ENCODE measurements at places on chromosomes 2 and 18.

- DNase-seq, result no peak
Measured at GRCh38 chr2:37855283-37856041, 69.6 kb upstream of the RMDN2 start.

GRCh38 chr2:57552885-57553284, 493.7 kb upstream of the VRK2 start:
- no peak for DNase-seq

DNA sequence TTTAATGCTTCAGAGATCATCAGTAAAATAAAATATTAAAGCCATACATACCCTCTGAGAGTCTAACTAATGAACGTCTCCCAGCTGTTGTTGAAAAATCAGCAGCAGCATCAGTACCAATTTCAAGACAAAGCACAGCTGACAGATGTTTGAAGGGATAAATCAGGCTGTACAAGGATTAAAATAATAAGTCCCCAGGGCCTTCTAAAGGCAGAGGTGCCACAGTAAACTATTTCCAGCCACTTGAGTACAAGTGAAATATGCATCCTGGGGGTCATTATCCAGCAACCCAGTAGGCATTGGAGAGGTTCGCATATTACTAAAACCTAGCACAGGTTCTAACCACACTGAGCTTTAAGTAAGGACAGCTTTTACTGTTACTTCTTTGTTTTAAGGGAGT, 76.9 kb downstream of the NXPH2 start:
- DNase-seq, result no peak

- DNase-seq, result no peak
Measured at GRCh38 chr2:100178085-100178788, 35.8 kb upstream of the AFF3 start.

DNA sequence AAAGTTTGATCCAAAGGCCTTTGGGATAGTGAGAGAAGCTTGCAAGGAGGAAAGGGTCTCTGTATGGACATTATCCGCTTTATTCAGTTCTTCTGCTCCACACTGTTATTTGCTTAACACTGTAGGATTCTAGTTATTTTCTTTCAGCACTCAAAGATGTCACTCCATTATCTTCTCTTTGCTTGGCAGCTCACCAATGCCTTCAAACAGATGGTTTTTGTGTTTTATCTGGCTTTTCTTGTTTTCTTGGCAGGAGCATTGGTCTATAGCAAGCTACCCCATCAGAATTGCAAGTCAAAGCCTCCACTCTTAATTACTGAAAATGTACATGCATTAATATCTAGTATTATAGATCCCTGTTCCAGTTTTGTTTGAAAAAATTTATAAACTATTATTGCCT, 138.8 kb downstream of the EVA1A start:
- no peak for DNase-seq

DNA sequence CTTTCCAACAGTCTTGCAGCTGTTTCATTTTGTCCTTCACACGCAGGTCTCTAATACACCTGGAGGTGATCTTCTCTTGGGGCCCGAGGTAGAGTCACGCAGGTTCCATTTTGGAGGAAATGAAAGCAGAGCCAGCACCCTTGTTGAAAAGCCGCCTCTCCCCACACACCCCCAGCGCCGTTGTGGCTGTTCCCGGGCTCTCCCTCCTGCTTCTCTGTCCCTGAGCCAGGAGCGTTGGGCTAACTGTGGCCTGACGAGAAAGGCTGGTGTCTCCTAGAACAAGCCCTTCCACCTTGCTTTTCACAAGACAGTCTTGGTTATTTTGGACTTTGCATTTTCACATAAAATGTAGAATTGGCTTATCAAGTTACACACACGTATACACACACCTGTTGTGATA, 16.3 kb downstream of the SNED1 start:
- no peak for DNase-seq

DNA sequence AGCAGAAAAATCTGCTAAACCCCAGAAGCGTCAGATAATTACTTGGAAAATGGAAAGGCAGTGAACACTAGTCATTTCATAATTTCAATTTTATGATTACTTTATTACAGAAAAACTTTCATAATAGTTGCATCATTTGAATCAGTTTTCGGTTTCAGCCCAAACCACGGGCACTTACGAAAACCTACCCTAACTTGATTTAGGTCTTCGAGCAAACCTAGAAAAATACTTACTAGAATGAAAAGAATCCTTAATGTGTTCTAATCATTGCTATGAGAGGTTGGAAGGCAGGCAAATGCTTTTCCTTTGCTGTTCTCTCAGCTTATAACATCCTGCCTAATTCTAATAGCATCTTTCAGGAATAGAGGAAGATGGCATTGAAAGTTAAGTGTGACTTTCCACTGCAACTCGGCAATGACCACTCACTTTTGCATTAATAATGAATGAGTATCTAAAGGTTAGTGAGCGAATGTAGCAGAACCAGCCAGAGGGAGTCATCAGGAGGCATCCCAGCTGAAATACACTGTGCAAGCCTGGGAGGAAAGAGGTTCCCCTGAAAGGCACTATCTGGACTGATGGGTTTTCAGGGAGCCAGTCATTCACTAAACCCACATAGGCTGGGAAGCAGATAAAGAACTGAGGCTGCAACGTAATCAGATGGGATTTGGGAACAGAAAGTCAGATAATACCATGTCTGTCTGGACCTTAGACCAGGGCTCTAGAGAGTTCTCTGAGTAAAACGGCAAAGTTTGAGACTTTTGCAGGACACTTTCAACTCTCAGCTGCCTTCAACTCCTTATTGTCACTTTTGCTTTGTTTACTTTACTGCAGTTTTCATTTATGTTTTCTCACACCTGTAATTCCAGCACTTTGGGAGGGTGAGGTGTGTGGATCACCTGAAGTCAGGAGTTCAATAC, 520.8 kb downstream of the RNF144A start:
- DNase-seq, result no peak

DNA sequence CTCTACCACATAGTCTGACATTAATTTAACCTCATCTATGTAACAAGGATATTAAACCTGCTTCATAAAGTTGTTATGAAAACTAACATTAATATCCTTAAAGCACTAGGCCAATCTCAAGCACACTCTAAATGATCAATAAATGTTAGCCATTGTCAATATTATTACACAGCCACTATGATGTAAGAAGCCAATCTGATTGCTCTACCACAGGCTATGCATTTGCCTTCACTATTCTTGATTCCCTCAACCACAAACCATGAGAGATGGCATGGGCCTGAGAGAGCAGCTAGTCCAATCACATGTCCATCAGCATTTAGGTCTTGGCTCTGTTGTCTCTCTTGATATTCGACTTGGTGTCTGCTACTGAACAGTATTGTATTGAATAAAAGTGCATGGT, 4.2 kb downstream of the SLC25A12 start:
- DNase-seq, result no peak

DNA sequence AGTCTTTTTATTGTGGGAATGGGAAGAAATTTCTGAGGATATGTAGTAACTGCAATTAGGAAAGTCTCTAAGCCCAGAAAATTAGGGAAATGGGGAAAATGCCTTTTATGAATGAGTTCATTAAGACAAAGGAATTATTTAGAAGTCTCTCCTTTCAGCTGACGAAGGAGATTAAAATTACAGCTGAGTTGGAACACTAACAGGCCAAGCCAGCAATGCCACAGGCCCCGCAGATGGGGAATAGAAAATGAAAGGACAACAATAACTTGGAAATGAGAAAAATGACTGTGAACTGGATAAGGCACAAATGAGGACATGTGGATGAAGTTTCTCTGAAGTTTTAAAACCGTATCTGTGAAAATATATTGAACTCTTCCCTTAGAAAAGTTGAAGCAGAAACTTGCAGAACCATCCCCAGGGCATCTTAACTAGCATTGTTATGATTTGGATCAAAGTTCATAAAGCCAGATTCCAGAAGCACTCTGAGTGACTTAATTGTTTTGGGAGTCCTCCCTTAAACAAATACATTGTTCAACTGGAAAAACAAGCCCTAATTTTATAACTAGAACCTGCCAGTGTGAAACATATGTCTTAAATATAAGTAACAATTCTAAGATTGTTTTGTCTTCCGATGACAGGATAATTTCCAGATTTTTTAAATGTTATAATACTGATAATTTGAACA, 51.3 kb downstream of the C2orf76 start:
- DNase-seq, result no peak

GRCh38 chr2:10835052-10835970, 22.7 kb upstream of the PDIA6 start:
- peak; percentile 52 for DNase-seq

GRCh38 chr2:17800693-17801458, 15.4 kb upstream of the MSGN1 start:
- DNase-seq, result no peak

GRCh38 chr18:55317864-55318263, 270.1 kb downstream of the TCF4 start:
- no peak for DNase-seq

GRCh38 chr2:234189786-234190300, 139.3 kb downstream of the SPP2 start:
- DNase-seq, result no peak

GRCh38 chr2:190440113-190440512, 32.0 kb downstream of the MFSD6 start:
- DNase-seq, result no peak

- DNase-seq, result no peak
Measured at GRCh38 chr2:17518212-17519154, at the start of gene RAD51AP2. Gene RAD51AP2 (minus strand): TSS chr2:17518440. CDS start chr2:17518415, 25 bp downstream.

DNA sequence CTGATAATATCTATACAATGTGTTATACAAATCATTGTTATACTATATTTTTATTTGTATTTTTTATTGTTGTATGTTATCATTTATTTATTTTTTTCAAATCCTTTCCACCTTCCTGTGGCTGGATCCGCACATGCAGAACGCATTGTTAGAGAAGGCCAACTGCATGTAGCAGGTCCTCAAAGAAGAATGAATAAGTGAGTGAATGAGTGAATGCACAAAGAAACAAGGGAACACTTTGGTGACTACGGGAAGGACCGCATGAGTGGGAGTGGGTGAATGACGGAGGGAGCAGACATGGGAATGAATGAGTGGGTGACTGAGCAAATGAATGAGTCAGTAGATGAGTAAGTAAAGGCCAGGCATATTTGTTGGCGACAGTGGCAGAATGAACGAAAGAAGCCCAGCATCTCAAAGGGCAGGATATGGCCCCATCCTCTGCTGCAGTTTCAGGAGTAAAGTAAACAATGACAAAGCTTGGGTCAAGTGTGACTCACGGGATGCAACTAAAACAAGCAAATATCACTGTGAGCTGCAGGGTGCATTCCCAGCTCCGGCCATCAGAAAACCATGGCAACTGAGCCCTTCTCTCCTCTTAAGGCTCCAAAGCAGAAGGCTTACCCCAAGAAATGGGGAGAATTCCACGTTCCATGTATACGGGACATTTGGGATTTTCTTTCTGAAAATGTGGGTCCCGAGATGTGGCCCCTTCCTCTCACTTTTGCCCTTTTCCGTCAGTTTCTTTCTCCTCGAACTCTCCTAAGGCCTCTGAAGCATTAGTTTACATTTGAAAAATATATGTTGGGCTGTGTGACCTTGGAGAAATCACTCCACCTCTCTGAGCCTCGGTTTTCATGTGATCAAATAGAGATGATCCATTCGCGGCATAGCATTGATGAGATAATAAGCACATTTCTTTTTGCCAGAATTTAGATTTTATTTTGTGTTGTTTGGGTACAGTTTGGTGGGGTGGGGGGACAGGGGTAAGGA, 24.5 kb downstream of the KCNF1 start:
- no peak for DNase-seq

- DNase-seq, result peak; percentile 48
Measured at GRCh38 chr18:62524440-62525200, 1.8 kb downstream of the ZCCHC2 start.

GRCh38 chr2:101398116-101398821, 11.0 kb upstream of the CREG2 start:
- no peak for DNase-seq

DNA sequence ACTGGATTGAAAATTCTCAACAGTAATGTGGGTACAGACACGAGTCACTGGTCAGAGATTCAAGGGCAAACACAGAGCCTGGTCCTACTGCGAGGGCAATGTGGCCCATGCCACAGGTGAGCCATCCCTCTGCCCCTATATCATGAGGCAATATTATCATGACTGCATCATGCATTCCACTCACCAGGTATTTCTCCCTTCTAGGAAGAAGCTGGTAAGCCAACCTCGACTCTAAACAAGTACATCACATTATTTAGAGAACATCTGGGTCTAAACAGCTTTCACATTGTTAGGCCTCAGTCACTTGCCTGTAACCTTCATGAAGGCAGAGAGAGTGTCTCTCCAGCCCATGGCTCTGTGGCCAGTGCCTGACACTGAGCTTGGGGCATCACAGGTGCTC, 14.6 kb upstream of the RPL31 start:
- DNase-seq, result no peak

DNA sequence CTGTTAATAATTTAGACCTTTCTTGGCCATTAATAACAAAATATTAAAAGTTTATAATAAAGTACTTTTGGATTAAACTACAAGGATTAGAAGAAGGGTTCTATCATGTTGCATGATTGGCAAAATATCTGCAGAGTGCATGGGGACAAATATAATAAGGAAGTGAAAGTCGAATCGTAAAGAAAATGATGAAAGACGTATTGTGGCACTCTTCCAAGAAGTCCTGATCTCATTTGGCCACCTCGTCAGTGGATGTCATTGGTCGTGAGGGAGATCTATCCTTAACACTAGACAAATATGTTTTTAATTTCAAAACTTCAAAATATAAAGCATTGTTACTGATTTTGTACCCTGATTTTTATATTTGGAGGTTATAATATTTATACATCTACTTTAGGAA, 197.7 kb upstream of the STON1 start:
- DNase-seq, result no peak

GRCh38 chr2:46471-47345, at the start of gene FAM110C:
Gene FAM110C (minus strand): TSS chr2:46505. CDS start chr2:46385, 120 bp downstream.
- DNase-seq, result peak; percentile 10

DNA sequence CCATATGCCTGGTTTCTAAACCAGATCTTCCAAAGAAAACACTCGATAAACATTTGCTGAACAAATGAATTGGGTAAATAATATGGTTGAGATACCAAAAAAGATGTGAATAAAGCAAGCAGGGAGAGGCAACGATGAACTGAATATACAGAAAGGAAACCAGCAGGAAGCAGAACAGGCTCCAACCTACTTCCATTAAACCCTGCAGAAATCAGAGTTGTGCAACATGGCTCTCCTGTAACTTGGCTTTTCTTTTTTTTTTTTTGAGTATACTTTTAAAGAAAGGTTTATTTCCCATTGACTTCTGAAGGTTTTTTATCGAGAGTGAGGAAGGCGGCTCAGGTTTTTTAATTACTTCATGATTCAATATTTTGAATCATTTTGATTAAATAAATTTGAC, 23.5 kb downstream of the ITSN2 start:
- no peak for DNase-seq

- no peak for DNase-seq
Measured at GRCh38 chr2:7497178-7497577, 580.0 kb downstream of the RNF144A start.

DNA sequence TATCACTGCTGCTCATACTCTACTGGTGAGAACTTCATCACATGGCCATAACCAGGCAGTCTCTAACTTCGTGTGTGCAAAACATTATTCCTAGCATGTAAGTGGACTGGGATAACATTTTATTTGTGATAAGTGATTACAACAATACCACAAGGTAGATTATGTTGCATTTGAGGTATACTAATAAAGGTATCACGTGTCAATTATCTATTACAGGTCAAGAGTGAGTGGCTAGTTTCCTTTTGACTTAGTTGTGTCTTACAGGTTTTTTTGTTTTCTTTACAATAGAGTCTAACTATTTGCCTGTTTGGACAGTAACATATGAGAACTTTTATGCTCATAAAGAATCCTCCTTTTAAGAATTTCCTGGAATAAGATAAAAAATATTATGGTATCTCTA, 67.2 kb upstream of the DSC1 start:
- no peak for DNase-seq

- DNase-seq, result no peak
Measured at GRCh38 chr2:31980674-31981356, 30.0 kb downstream of the MEMO1 start.
